Stimulated activated CD4-positive, alpha-beta T cell treated with anti-CD3 and anti-CD28 coated beads, Interleukin-12 subunit alpha, Interleukin-12 subunit beta, amount 100 ng/mL, for 48 hours (primary cell): ENCODE measurements at places on chromosomes 1 and 21.

DNA sequence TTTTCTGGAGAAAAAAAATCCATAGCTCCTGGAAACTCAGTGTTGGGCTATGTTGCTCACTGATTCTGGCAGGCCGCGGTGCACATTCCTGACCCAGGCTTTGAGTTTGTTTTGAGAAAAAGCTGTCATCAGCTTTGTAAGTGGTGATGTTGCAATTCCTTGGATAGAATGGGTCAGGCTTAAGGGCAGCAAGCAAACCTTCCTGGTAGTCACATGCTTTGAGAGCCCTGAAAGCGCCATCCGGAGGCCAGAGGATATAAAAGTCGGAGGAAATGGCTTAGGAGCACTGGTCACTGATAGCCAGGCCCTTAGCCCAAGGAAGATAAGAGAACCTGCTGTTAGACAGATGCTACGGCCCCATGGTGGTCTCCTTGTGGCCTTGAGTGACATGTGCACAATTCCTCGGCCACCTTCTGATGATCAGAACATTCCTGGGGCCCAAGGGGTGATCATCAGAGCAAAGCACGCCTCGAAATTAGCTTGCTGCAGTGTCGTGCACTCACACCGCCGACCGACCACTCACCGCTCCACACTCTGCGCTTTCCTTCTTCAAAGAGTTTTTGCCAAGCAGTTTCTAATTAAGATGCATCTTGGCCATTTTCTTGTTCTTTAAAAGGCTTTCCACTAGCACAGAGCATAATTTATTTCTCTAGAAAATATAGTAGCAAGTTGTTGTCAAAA lies 78.6 kb downstream of the MAN1C1 start:
- DNase-seq, result no peak

- no peak for DNase-seq
These were observed 76.6 kb downstream of the RNF220 start for GRCh38 chr1:44481701-44482100.

DNA sequence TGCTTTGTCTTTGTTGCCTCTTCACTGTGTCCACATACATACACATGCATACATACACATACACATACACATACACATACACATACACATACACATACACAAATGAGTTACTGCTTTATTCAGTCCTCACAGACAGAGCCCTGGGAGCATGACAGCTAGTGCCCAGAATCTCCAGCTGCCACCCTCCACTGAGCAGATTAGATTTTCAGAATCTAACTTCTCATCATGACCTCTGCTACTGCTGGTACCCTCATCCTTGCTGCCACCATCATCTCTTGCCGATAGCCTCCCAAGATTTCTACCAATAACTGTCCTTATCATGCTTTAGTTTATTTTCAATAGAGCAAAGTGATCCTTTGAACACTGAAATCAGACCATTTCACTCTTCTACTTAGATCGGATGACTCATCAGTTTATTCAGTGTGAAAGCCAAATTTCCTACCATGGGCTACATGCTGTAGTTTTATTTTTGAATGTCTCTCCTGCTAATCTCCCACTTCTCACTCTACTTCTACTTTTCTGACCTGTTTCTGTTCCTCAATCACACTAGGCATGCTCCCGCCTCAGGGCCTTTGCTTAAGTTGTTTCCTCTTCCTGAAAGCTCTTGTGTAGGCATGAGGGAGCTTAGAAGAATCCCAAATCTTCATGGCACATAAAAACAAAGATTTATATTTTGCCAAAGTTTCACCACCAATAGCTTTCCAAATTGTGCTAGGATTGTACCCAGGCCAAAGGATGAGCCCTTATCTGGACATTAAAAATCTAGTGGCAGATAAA lies 43.0 kb downstream of the ATP6V1G3 start:
- DNase-seq, result no peak

DNA sequence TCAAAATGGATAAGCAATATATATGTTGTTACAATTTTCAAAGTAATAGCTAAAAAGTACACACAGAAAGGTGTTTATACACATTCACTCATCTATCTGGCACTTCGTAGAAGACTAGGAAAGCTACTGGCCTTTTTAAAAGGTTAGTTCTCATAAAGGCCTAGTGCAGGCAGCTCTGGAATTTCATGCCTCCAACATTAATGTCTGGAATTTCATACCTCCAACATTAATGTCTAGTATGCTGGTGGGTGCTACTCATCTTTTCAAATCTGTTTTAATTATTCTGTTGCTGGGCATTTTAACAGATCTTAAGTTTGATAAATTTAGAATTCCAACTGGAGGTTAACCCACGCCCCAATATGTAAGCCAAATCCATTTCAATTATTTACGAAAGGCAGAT lies 124.2 kb downstream of the AKT3 start:
- DNase-seq, result no peak

DNA sequence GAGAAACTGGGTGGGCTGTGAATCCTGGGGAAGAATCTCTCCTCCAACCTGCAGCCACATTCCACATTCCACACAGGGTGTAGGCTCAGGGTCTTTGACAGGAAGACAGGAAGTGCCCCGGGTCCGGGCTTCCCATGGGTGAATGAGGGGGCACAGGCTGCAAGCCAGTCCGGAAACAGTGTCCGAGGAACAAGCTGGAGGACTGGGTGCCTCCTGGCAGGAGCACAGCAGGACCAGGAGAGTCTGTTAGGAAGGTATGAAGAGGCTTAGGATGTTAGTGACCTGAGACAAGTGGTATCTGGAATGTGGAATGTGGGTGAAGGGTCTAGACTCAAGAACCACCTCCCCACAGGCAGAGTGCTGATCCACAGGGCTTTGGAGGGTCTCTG lies 121.0 kb upstream of the CD34 start:
- no peak for DNase-seq

- no peak for DNase-seq
These were observed 142.5 kb downstream of the TIAM1 start for GRCh38 chr21:31201548-31201947.

DNA sequence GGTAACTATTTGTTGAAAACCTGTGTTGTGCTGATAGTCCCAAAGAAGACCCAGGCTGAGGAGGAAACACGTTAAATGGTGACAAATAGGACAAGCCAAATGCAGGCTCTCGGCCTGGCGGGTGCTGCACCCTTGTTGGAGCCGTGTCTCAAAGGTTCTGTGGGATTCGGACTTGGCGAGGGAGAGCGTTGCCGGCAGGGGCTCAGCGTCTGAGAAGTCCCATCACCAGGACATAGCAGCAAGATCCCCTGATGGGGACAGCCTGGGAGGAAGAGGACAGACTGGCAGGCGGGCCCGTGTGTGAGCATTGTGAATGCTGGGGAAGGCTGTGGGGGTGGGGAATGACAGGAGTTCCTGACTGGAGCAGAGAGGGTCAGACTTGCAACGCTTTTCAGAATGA lies 142.5 kb downstream of the PGBD5 start:
- DNase-seq, result no peak

GRCh38 chr1:9207086-9207485 lies 27.5 kb upstream of the H6PD start:
- no peak for DNase-seq

DNA sequence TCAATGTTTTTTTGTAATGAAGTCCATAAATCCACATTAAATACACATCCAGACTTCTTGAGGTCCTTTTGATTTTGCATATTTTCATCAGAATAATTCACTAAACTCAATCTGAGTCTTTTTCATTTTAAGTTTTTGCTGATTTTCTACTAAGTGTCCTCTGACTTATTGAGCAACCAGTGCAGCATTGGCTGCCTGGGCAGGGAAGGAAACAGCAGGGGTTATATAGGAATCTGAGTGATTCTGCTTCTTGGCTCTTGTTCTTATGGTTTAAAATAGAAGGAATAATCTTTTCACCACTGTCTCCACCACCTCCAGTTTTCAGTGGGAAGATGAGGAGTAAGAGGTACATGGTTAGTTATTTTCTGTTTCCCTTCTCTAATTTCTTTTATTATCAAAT lies 88.4 kb downstream of the ST6GALNAC5 start:
- DNase-seq, result no peak

DNA sequence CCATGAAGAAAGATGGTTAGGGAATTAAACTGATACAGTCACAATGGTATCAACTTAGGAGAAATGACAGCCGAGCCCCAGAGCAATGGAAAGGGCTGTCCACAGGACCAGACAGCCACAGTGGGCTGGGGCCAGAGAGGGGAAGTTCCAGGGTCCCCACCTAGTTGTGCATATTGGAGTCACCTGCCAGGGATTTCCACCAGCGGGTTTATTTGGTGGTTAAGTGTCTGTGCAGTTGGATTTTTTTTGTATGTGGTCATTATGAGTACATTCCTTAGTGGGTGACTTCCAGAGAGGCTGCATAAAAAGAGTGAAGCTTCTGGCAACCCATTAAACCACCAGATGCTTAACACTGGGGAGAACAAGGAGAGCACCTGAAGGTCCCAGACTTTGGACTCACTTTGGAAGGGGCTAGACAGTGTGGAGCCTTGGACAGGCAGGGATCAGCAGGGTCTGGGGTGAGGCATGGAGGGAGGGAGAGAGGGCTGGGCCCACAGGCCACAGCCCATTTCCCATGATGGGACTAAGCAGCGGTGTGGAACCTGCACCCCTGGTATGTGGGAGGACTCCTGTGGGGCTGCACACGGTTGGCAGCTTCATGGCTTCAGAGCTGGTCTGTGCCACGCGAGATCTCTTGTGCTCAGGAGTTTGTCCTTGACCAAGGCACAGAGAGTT lies 7.8 kb upstream of the PTTG1IP start:
- DNase-seq, result no peak

DNA sequence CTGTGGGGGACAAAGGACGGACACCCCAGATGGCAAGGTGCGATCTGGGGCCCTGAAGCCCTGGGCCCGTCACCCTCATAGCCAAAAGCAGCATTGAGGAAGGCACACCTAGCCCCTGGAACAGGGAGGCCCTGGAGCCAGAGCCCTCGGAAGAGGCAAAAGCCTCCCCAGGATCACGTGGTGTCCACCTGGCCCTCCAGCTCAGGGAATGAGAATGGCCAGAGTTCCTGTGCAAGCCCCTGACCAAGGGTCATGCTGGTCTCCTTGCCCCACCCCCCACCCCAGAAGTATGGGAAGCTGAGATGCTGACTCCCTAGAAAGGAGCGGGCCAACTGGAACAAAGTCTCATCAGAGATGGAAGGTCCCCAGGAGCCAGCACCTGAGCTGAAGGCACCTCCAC lies 1.0 kb upstream of the PDZK1IP1 start:
- no peak for DNase-seq

- no peak for DNase-seq
These were observed 719.1 kb upstream of the B3GALT2 start for GRCh38 chr1:193905288-193906085.

DNA sequence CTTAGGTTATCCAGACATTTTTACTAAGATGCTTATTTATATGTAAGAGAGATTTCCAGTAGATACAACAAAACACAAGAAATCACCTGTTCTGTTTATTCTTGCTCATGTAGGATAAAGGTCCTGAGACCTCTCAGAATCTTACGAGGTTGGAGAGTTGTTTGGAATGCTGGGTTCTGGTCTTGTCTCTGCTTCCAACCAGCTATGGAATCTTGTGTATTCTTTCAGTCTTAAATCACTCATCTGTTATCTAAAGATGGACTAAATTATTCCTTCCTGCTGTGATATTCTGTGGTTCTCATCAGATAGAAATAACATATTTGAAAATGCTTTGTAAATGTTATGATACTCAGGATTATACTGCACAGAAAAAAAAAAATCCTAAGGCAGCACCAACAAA lies 21.3 kb downstream of the GNAT2 start:
- no peak for DNase-seq

DNA sequence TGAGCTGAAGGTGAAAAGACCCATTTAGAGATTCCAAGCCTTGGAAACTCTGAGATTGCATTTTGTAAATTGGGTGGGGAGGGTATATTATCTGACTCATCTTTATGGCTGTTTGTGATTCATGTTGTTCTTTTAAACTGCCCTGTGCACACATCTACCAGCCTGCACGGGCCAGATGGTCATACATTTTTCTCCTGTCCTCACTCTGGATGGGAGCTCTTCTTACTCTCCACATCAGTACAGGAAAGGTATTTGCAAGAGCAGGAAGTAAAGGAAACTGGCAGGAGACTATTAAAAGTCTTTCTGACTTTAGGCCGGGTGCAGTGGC lies 14.3 kb upstream of the NMNAT2 start:
- no peak for DNase-seq

GRCh38 chr1:176559878-176560277 lies 96.9 kb downstream of the PAPPA2 start:
- no peak for DNase-seq

- no peak for DNase-seq
These were observed 16.1 kb downstream of the H6PD start for GRCh38 chr1:9250411-9251381.

DNA sequence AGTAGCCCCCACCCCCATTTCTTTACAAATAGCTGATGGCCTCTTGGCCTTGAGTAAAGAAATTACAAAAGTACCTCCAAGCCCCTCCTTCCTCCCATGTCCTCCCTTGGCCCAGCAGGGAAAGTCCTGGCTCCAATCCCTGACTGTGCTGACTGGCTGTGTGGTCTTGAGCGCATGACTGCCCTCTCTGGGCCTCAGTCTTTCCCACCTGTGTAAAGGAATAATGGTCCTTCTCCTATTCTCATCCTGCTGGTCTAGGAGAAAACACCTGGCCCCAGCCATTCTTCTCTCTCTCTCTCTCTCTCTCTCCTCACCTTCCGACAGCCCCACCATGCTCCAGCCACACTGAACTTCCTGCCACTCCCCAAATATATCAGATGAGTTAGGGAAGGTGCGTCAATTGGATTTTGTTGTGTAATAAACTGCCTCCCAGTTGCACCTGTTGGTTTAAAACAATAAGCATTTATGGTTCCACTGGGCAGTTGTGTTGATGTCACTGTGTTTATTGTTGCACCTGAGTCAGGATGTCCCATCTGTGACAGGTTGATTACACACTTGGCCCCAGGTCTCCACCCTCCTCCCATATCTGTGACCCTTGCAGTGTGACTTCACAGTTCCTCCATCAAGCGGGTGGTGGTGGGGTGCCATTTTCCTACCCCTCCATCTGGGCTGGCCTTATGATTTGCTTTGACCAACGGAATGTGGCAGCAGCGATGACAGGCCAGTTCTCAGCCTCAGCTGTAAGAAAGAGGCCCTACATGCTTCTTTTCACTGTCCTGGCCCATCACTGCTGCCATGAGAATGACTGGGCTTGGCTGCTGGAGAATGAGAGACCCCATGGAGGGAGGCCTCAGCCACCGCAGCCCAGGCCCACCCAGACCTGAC lies 22.3 kb upstream of the LRP8 start:
- no peak for DNase-seq
